ENCODE measurements at places on chromosomes 4 and X.

DNA sequence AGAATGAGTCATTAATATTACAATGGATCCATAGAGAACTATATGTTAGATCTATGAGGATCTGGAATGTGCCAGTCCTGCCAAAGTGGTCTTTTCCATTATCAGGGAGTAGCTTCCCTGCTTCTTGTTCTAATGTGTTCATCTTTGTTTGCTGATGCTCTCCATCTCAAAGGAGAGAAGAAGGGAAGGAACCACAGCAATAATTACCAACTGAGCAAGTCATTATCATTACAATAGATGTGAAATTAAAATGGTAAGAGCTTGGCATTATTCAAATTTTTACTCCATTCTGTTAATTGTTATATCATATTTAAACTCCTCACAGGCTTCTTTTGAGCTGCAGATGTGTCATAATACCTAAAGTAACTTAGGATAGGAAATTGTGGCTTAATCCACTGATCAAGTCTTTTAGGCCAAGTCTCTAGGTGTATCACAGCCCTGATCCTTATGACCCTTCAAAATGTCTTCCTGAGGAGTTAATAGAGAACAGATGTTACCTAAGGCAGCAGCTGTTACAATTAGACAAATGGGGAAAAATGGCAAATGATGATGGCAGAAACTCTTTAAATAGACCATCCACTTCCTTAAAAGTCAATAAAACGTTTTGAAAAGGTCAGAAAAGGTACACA is 1492.7 kb upstream of the IGFBP7 start:
- no peak for DNase-seq

DNA sequence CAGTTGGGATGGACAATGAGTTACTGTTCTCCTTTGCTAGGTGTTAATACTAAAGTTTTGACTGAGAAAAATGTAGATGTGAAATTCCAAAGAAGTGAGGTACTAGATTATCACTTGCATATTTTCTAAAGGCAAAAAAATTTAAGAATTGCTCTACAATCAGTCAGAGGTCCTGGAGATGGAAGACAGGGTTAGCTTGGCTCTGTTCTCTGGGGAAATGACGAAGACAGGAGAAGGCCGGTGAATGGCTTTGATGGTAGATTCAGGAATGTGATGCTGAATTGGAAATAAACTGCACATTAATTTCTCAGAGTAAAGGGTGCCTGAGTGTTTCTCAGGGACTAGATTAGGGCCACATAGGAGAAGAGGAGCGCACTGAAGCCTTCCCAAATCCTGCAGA is 214.0 kb upstream of the LEF1 start:
- DNase-seq, result no peak

DNA sequence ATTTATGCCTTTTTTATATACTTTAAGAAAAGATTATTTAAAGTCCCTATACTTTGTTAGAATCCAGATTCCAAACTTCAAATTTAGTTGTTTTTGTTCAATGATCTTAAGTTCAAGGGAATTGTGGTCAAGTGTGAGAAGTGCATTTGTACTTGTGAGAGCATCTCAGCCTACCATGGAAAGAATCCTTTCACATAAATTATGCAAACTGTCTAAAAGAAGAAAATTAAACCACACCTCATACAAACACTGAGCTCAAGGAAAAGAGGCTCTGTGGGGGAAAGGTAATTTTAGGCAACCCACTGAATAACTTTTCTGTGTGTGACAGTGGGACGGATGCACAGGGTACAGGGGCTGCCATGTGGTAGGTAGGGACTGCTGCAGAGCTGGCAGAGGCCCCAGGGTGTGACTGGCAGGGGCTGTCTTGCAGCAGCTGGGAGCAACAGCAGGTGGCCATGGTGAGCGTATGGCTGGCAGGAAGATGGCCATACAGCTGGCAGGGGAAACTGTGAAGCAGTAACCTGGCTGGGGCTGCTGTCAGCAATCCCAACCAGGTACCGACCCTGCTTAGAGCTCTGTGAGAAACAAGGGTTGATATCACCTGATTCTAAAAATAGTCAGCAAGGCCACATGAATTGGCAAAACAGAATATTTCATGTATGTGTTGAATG is 130.6 kb downstream of the UGT8 start:
- DNase-seq, result no peak

GRCh38 chr4:184348311-184349233 is 125.8 kb downstream of the IRF2 start:
- peak; percentile 41 for DNase-seq

DNA sequence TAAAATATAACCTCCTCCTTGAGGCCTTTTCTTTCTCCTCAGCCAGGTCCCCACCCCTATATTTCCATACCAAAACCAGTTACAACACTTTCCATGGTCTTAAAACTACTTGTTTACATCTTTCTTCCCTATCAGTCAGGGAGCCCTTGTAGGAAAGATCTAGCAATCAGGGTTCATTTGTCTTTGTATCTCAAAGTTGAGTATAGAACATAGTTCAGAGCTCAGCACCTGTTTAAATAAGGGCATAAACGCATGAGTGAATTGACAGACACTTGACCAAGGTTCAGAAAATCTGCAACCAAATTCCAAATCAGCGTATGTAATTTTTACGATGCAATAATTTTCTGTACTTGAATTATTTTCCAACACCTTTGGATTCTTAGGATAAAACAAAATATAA is 352.2 kb upstream of the MAGEB16 start:
- no peak for DNase-seq

GRCh38 chr4:83272900-83273299 is 11.7 kb downstream of the COQ2 start:
- DNase-seq, result no peak

DNA sequence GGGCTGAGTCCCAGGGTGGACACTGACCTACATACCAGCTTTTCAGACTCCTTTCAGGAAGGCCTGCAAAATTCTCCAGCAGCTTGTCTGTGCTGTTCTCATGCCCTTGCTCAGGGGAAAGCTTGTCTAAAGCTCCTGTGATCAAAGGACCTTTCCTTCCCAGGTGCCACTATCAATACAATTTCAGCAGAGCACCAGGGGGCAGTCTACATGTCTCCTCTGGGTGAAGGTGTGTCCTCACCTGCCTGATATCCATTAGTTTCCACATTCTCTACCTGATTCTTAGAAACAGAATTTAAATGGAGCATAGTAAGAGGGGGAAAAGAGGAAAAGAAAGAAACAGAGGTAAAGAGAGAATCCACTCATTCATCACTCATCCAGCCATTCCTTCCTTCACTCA is 114.2 kb downstream of the PPARGC1A start:
- DNase-seq, result no peak

GRCh38 chr4:181030961-181031360 is 1212.2 kb upstream of the TENM3 start:
- DNase-seq, result no peak

- no peak for DNase-seq
Observed at GRCh38 chr4:137360761-137361160, 171.5 kb downstream of the PCDH18 start.
